A549 treated with Mapracorat at 1 μM for 4 hours (cell line): ENCODE measurements at places on chromosomes 13 and 19. TPM values are rescaled to one million over a fixed set of nuclear protein-coding genes. Genes with fewer than 3 reads are reported as not detected.

The C19orf33 gene
- 608 to 786 TPM (median 705 TPM) in 5 replicates for total RNA-seq

The PRR19 gene
- 2.8 to 4.4 TPM (median 3.8 TPM) in 5 replicates for total RNA-seq

The TBXA2R gene
- total RNA-seq = 0.79 to 1.5 TPM (median 1.3 TPM) in 5 replicates

The RASA3 gene
- total RNA-seq = 9.2 to 11.8 TPM (median 10.7 TPM) in 5 replicates

The DIRAS1 gene
- total RNA-seq = 3.1 to 4.9 TPM (median 4.2 TPM) in 5 replicates

The CELF5 gene
- 0.32 to 0.59 TPM (median 0.48 TPM) in 5 replicates for total RNA-seq

The ZNF763 gene
- not detected in 5 replicates for total RNA-seq

The ZNF66 gene
- total RNA-seq = not detected in 5 replicates

The HIF3A gene
- 0.05 to 0.12 TPM in 2 of 5 replicates, not detected in the others for total RNA-seq

The AMER2 gene
- total RNA-seq = not detected in 5 replicates

The SHD gene
- 0.07 TPM in 1 of 5 replicates, not detected in the others for total RNA-seq
